ENCODE measurements at places on chromosomes 2 and 18.

GRCh38 chr2:111632661-111633060 is 251.3 kb downstream of the ANAPC1 start:
- DNase-seq: no peak

GRCh38 chr2:36214691-36215090 is 140.9 kb upstream of the CRIM1 start:
- DNase-seq: no peak

- DNase-seq: no peak
Measured at GRCh38 chr2:173752152-173752551, 213.0 kb downstream of the SP3 start.

- no peak for DNase-seq
Measured at GRCh38 chr2:25617948-25618646, 55.3 kb downstream of the DTNB start.

GRCh38 chr2:152348388-152348787 is 13.4 kb downstream of the FMNL2 start:
- DNase-seq: no peak

GRCh38 chr2:218265626-218266025 is 4.3 kb downstream of the AAMP start:
- DNase-seq: no peak

DNA sequence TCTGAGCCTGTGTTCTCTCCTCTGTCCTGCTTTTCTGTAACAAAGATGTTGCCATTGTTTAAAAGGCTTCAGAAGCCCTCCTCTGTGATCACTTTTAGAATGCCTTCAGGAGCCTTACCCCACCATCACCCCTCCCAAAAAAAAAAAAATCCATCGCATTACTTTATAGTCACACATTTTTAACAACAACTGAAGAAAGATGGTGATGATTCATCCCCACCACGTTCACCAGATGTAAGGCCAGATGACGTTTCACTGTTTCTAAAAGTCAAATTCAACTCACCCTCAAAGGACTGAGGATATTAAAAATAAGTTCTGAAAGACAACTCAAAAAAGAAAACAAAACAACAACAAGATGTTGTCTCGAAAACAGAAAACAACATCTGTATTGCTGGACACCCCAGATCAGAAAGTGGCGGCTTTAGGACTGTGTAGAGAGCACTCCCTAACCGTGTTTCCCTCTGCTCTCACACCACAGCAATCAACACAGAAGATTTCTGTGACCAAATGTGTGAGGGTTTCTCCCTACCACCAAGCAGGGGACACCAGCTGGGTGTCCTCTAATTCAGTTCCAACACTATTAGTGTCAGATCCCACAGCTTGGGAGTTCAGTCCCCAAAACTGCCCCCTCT is 61.9 kb upstream of the CREB1 start:
- DNase-seq: no peak

DNA sequence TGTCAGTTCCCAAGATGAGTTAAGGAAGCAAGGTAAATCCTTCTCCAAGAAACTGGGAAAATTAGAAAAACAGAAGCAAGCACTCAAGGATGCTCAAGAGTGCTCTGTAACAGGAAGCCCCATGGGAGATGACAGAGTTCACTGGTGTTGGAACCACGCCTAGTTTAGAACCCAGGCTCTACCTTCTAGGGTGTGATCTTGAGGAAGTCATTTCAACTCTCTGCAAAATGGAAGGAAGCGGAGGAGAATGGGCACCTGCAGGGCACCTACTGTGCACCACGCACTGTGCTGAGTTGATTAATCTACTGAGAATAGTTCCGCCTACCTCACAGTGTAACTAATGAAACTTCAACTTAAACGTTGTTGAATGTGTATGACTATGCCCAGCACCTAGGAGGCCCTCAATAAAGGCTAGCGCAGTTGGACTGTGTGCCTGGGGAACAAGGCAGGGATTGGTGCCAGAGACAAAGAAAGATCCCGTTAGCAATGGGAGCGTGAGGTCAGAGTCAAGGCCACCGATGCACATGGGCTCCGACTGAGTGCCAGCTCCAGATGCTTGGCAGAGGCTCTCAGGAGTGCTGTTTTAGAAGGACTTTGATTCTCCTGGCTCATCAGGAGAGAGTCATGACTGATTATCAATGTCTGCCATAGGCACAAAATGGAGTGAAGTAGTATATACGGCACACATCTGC is 93.7 kb downstream of the MAPK4 start:
- no peak for DNase-seq

DNA sequence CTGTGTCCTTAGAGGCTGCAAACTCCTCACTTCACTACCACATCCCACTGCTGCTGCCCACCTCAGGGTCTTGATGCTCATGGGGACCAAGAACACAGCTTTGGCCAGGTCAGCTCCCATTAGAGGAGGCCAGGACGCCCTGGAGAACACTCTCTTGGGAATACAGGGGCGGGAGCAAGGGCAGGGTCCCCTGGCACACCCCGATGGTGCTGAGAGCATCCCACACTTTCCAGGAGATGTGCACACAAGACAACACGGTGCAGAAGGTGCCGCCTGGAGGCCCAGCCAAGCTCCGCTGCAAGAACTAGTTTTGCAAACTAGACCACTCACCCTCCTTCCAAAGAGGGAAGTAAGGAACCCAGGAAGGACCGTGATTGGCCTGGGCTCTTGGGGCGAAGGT is 304.4 kb upstream of the SALL3 start:
- DNase-seq: no peak

GRCh38 chr2:33620-34019 is 12.7 kb downstream of the FAM110C start:
- no peak for DNase-seq

DNA sequence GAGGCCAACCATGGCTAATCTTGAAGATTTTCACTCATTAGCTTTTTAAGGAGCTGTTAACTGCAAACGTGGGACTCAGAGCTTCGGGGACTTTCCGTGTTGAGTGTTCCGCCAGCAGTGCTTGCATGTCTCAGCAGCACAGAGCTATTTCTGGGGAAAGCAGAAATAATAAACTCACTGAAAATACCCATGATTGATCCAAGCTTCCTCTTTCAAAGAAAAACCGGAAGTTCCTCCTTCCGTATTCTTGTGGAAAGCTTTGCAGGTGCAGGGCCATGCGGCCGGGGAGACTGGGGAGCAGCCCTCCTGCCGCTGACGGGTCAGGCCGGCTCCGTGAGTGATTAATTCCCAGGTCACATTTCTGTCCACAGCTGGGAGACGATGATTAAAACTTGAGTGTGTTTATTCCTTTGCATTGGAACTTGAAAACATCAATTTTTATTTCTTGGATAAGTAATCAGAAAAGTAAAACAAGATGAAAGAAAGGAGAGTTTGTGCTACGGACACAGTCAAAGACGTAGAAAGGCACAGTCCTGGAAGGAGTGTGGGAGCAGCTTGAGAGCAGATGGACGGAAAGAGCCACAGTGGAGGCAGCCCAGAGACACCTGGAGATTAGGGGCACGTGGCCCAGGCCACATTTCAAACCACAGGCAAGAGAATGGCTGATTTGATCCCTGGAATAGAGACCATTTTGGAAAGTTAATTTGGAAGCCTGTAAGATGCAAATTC is 54.2 kb upstream of the CTDP1 start:
- DNase-seq: no peak

Measured in coronary artery (tissue), 2 donors.